ENCODE measurements at places on chromosomes 12 and 14.

DNA sequence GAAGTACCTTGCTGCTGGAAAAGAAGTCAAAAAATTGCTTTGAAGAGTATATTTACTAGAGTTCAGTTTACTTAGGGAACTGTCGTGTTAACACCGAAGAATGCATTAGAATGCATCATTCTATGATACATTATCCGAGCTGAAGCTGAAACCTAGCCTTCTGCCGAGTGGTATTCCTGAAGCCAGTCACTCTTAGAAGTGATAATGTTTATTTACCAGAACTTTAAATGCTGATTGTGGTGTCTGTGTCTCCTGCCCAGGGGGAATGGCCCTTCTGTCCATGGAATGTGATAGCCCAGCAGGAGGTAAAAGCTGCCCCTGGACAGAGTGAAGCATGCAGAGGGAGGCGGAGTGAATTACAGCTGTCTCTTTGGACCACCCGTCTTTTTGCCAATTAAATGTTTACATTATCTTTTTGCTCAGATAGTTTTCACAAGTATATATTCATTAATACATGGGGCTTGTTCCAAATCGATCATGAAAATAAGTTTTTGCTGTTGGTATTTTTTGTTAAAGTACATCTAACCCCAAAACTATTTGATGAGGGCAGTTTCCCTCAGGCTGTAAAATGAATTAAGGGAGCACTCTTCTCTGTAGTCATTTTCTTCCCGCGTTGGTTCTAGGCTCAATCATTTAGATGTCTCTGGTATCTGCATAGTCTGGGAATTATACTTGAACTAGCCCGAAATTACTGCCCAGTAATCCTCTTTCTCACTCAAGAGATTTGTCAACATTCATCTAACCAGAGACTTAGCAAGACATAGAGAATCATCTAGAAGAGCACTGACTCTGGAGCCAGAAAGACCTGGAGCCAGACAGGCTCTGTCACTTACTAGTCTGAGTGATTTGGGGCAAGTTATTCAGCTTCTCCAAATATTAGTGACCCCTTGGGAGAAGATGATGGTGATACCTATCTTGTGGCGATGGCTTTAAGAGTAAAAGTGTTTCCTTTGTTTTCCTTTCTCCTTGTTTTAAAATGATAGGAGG is 147.6 kb downstream of the CRADD start:
- no peak for DNase-seq

GRCh38 chr12:75923964-75924666 is 107.5 kb downstream of the PHLDA1 start:
- no peak for DNase-seq

DNA sequence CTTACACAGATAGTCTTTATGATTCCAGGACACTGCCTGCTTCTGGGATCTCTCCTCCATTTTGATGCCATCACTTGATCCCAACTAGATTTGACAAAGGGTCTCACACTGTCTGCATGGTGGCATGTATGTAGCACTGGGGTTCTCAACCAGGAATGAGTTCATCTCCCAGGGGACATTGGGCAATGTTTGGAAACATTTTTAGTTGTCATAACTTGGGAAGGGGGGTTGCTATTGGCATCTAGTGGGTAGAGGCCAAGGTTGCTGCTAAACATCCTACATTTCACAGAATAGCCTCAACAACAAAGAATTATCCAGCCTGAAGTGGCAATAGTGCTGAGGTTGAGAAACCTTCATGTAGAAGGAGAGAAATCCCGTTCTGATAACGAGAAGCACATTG is 376.2 kb downstream of the DPF3 start:
- no peak for DNase-seq

GRCh38 chr12:79183003-79183402 is 318.4 kb downstream of the SYT1 start:
- DNase-seq = no peak

DNA sequence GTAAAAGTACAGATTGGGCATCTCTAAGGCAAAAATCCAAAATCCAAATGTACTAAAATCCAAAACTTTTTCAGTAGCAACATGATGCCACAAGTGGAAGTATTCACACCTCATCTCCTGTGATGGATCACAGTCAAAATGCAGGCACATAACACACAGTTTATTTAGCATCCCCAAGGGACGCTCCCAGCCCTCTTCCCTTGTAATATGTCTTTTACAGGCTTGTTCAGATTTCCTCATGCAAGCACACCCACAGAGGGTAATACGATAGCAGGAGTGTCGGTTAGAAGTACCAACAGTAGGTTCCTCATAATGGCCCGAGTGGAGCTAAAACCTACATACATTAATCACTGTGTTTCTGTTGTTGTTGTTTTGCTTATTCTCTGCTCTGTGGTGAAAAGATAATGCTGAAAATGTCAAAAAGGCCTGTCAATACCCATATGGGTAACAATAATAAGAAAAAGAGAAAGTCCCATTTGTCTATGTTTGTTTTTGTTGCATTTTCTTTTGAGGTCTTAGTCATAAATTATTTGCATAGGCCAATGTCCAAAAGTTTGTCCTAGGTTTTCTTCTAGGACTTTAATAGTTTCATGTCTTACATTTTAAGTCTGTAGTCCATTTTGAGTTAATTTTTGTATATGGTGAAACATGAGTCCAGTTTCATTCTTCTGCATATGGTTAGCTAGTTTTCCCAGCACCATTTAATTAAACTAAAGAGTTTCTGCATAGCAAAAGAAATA is 133.1 kb downstream of the LRIG3 start:
- DNase-seq = no peak

DNA sequence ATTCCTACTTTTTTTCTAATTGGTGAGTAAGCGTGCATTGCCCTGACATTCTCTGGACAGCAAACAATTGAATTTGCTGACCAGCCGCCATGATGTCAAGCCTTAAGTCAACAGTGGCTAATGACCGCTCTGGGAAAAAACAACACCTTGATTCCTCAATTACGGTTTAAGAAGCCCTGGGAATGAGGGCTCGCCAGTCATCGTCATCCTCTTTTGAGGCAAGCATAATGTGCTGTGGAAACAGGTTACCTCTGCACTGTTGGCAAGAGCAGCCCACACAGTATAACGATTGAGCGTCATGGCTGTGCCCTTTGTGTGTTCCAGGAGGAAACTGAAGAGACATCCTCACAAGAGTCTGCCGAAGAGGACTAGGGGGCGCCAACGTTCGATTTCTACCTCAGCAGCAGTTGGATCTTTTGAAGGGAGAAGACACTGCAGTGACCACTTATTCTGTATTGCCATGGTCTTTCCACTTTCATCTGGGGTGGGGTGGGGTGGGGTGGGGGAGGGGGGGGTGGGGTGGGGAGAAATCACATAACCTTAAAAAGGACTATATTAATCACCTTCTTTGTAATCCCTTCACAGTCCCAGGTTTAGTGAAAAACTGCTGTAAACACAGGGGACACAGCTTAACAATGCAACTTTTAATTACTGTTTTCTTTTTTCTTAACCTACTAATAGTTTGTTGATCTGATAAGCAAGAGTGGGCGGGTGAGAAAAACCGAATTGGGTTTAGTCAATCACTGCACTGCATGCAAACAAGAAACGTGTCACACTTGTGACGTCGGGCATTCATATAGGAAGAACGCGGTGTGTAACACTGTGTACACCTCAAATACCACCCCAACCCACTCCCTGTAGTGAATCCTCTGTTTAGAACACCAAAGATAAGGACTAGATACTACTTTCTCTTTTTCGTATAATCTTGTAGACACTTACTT is 138.9 kb downstream of the HMGA2 start:
- DNase-seq = no peak

- no peak for DNase-seq
Measured at GRCh38 chr12:71242511-71242910, 84.7 kb upstream of the TSPAN8 start.

DNA sequence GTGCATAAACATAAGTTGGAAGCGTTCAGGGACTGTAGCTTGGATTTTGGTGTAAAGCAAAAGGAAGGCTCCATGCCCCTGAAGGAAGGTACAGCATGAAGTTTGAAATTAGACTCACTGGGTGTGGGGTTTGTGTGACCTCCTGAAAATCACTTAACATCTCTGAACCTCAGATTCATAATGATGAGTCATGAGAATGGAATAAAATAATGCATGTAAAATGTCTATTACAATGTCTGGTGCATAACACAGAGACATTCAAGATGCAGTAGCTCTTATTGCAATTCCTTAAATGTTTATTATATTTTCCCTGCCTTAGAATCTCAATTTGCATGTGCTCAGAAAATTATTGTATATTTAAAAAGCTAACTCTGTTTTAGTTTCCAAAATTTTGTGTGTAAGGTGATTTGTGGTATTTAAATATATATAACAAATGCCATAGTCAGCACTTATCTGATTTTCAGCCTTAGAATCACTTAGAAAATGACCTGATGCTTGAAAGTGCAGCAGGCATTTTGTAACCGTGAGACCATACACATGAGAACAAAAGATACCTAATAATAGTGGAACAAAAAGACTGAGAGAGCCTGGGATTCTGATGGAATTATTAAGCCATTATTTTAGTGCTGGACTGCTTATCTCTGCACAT is 66.3 kb downstream of the E2F7 start:
- no peak for DNase-seq

GRCh38 chr12:104218935-104219334 is 3.4 kb downstream of the TXNRD1 start:
- DNase-seq = no peak

DNA sequence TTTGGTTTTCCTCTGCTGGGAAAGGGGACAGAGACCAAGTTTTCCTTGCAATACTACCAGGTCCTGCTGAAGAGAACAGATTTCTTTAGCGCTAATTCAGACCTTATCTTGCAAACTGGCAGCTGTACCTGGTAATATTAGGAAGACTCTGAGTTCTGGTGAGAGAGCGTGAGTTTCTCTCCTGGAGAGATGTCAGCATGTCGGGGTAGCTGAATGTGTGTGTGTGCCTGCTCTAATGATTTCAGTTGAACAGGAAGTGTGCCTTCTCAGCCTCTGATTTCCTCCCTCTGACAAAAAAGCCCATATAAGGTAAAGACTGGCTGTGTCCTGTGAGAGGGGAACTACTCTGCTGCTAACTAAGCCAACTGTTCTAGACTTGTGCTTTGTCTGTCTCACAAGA is 10.3 kb upstream of the ERP27 start:
- DNase-seq = no peak

- no peak for DNase-seq
Measured at GRCh38 chr12:127041985-127042625, 1224.9 kb upstream of the TMEM132C start.

GRCh38 chr12:6916426-6917200 is 2.2 kb downstream of the ENO2 start:
- DNase-seq = no peak

GRCh38 chr12:106132175-106133135 is 6.3 kb downstream of the NUAK1 start:
- DNase-seq = no peak

- DNase-seq = no peak
Measured at GRCh38 chr12:83210933-83211332, 524.2 kb downstream of the TMTC2 start.

DNA sequence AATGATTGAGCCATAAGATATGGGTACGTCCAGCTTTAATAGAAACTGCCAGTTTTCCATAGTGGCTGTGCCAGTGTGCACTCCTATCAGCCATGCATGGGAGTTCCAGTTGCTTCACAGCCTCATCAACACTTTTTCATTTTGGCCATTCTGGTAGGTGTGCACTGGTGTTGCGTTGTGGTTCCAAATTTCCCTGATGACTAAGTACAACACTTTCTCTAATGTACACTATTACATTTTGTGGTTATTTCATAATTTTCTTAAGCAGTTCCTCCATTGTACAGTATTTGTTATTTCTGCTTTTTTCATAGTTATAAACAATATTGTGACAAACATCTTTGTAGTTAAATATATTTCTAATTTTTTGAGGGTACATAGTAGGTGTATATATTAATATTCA is 21.5 kb upstream of the OAS1 start:
- DNase-seq = no peak

DNA sequence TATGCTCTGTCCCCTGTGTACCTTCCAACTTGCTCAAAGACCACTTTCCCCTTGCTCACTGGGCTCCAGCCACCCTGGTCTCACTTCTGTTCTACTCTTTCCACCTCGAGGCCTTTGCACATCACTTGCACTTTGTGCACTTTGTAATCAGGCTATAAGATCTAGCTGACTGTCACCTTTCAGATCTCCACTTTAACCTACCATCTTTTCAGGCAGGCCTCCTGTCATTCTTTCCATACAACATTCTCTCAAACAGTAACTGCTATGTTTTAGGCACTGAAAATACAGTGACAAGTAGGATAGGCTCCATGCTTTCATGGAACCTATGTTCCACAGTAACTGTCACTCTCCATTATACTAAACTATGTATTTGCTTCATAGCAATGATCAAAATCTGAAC is 14.0 kb downstream of the CPM start:
- no peak for DNase-seq

DNA sequence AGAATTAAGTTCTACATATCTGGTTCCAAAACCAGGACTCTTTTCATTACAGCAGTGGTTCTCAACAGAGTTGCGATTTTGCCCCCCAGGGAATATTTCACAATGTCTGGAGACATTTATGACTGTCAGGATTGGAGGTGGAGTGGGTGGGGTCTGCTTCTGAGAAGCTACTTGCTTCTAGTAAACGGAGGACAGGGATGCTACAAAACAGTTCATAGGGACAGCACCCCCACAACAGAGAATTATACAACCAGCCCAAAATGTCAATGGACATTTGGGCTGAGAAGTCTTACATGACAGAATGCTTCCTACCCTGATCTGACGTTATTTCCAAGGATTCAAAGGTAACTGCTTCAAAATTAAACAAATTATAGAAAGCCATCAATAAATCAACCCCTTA is 739 bp upstream of the SPATA7 start:
- no peak for DNase-seq

DNA sequence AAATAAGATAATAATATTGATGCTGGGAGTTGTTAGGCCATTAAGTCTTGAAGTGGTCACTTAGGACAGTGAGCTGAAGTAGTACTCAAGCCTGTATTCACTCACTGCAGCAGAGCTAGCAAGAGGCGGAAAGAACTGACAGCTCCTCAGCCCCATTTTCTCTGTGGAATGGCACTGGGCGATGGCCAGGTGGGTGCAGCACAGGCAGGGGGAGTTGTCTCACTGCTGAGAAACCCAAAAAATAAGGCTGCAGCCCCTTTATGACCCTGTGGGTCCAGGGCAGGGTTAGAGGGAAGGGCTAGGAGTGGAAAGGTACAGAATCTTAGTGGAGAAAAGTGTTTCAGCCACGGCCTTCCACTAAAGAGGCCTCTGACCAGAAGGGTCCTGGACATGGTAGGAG is 35.5 kb downstream of the PDZRN4 start:
- no peak for DNase-seq

- no peak for DNase-seq
Measured at GRCh38 chr12:95096852-95097251, 23.4 kb upstream of the NR2C1 start.

GRCh38 chr12:49821373-49822287 is 6.6 kb downstream of the NCKAP5L start:
- no peak for DNase-seq

All from omental fat pad (tissue), 4 donors.